ENCODE measurements at places on chromosomes 4 and X.

DNA sequence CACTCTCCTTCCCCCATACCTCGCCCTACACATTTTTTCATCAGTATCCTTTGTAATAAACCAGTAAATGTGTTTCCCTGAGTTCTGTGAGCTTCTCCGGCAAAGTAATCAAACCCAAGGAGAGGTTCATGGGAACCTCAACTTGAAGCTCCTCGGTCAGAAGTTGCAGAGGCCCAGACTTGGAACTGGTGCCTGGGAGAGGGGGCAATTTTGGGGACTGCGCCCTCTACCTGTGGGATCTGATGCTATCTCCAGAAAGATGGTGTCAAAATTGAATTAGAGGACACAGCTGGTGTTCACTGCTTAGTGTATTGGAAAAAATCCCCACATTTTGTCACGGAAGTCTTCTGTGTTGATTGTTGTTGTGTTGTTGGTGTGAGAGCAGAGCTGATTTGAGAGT is 70.6 kb downstream of the ATP11C start:
- DNase-seq = no peak

DNA sequence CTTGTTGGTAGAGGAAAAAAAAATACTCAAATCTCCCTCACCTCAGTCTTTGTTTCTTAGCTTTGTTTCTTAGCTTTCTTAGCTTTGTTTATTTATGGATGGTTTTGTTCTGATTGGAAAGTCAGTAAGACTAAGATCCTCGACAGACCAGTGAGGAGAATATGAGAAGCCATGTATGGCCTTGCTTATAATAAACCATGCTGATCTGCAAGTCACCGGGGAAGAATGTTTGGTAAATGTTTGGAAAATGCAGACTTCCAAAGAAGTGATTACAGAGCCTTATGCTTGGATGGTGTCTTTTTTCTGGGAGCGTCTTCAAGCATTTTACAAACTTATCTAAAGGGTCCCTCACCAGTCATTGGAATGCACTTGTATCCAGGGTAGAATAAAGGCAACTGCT is 90.1 kb upstream of the NOCT start:
- no peak for DNase-seq

- DNase-seq = no peak
These were observed 3.0 kb downstream of the CISD2 start for GRCh38 chr4:102871772-102872171.

GRCh38 chr4:154158361-154159155 is 333.0 kb downstream of the DCHS2 start:
- DNase-seq = no peak

DNA sequence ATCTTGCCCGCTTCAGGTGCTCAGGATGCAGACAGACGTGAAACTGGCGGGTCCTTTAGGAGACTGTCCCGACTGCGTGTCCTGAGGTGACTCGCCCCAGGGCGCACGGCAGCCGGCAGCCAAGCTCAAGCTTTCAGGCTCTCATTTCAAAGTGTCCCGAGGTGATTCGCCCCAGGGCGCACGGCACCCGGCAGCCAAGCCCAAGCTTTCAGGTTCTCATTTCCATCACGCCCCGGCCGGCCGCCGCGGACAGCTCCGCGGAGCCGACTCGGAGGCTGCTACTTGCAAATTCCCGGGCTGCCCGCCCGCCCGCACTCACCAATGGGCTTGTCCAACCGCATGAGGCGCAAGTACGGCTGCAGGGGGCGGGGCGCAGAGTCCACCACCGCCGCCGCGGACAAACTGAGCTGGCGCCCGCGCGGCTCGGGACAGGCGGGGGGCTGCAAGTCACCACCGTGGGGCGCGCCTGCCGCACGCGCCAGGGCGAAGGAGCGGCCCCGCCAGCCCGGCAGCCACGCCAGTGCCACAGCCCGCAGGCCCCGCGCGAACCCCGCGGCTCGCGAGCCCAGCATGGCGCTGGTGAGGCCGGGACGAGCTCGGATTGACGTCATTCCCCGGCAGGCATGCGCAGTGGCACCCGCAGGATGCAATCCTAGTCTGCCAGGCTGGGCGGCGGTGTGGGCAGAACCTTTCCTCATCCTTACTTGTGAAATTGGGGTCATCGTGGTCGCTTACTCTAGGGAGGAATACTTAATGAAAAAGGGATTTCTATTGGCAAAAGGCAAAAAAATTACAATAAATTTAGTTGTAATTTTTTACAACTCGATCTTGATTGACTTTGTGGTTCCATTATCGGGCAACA is at the start of gene COQ2:
TSS of gene COQ2 (minus strand) at position 606 of the 862 bp plus-strand sequence. CDS start at position 572, 34 bp downstream.
- peak; percentile 98 for DNase-seq

DNA sequence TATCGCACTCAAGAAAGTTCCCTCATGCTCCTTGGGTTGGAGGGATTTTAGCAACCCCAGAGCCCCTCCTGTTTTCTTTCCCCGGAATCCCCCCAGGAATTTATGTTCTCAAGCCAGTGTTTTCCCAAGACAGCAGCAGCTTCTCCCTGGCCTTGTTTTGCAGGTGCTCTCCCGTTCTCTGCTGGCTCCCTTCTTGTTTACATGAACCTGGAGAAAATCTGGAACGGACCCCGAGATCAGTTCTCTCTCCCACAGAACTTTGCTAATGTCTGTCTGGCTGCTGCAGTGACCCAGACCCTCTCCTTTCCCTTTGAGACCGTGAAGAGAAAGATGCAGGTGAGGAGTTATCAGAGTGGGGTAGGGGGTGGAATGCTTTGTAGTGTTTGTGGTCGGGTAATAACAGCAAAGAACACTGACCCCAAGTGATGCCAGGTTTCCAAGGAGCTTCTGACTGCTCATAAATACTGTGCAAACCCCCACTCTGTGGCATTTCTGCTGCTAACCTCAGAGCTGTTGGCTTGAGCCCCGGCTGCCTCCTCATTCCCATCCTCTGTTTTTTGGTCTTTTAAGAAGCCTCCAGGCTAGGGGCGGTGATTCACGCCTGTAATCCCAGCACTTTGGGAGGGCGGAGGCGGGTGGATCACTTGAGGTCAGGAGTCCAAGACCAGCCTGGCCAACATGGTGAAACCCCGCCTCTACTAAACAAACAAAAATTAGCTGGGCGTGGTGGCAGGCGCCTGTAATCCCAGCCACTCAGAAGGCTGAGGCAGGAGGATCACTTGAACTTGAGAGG is 11.1 kb downstream of the SLC25A43 start:
- no peak for DNase-seq

GRCh38 chr4:123345935-123346300 is 50.7 kb upstream of the SPRY1 start:
- DNase-seq = no peak

DNA sequence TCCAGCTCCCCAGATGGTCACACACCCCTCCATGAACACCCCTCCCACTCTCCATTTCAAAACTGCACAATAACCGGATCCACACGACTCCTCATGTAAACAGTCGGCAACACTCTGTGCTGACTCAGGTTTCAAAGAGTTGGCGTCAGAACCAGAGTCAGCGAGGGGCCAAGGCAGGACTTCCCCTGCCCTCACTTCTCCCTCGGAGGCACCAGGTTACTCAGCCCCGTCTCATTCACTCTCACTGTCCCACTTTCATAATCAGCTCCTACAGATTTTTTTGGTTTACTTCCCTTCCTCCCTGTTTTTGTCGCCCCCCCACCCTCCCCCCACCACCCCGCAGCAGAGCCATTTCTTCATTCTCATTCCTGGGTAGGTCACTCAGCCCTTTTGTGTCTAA is 2.7 kb upstream of the TIMP1 start:
- DNase-seq = no peak

- DNase-seq = no peak
These were observed 175.5 kb downstream of the DHRSX start for GRCh38 chrX:2325076-2325784.

- DNase-seq = no peak
These were observed 326.7 kb downstream of the MAPK10 start for GRCh38 chr4:86033171-86033570.

GRCh38 chr4:85826060-85826678 is 351.2 kb downstream of the ARHGAP24 start:
- DNase-seq = no peak

Measured in mesothelial cell of epicardium (in vitro differentiated cells).